Skin of body (tissue), 3 donors: ENCODE measurements at places on chromosomes 5 and 9. TPM values are rescaled to one million over a fixed set of nuclear protein-coding genes. Genes with fewer than 3 reads are reported as not detected.

JAKMIP2 gene
- total RNA-seq: 0.49 TPM

CTSV gene
- total RNA-seq: 75.6 TPM

SPINK9 gene
- total RNA-seq: not detected

ZBTB34 gene
- 19.3 TPM for total RNA-seq

ATP6V0E1 gene
- total RNA-seq: 103 TPM
